ENCODE measurements at places on chromosomes 4 and X.

- no peak for DNase-seq
These were observed 191.8 kb downstream of the GPC3 start for GRCh38 chrX:133793626-133794025.

GRCh38 chr4:134628066-134628465 lies 426.5 kb upstream of the PABPC4L start:
- DNase-seq, result no peak

- no peak for DNase-seq
These were observed 96.0 kb upstream of the WDFY3 start for GRCh38 chr4:85062466-85062865.

DNA sequence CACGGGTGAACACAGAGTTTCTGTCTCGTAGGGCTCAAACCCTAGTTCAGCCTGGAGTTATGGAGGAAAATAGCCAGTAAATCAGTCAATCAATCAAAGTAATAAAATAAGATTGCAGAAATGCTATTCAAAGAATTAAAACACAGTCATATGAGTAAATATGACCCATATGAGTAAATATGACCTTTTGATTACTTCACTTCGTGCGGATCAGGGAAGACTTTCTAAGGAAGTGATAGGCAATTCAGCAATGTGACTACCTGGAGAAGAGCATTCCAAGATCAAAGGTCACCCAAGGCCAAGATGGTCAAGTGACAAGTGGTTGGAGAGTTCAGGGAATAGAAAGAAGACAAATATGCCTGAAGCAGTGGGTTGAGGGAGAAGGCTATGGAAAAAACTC lies 722.6 kb downstream of the ADGRL3 start:
- DNase-seq, result no peak

DNA sequence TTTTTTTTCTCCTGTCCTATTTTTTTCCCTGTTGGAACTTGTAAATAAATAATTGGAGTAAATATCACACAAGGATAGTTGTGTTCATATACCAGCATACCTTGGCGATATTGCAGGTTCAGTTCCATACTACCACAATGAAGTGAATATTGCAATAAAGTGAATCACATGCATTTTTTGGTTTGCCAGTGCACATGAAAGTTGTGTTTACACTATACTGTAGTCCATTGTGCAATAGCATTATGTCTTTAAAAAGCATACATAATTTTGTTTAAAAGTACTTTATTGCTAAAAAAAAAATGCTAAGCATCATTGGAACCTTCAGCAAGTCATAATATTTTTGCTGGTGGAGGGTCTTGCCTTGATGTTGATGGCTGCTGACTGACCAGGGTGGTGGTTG lies 88.6 kb downstream of the GSTCD start:
- no peak for DNase-seq

DNA sequence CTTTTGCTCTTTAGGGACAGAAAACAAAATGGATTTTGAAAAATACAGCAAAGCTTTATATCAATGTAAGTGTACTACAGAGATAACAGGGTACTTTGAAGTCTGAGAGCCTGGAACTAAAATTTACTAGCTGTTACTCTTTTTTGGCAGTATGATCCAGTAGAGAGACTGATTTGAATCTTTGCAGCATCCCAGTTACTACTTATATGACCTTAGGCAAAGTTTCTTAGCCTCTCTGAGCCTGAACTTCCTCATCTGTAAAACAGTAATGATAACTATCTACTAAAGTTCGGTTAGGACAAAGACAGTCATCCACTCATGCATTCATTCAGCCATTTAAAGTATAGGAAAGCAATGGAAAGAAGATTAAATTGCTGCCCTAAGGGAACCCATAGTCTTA lies 10.1 kb downstream of the BRWD3 start:
- no peak for DNase-seq

DNA sequence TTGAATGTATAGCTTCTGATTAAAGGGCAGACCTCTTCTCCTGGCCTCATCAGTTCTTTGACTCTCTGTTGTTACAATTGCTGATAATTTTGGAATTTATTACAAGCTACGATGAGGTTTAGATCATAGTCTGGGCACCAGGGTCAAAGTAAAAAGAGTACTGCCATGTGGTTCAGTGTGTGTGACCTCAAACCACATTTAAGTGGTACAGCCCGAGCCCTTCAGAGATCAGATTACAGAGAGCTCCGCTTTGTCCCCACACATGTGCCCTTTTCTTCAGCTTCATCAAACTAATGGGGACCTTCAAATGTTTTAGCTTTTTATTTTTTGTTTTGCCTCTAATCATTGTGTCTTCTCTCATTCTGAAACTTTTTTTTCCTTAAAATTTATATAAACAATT lies 37.1 kb downstream of the SPANXN2 start:
- no peak for DNase-seq

DNA sequence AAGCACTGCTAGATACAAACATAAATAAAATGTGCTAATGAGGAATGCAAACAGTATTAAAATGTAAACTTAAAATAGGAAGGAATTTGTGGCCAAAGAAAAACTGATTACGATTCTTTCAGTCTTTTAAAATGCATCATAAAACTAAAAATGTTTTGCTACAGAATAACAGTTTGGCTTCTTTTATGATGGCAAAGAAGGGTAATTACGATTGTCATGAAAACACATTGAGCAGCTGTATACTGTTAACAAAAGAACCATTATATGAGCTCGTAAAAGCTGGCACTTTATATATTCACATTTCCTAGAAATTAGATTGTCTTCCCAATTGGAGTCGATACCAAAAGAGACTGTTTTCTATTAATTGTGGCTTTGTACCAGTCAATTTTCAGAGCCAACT lies 290.4 kb downstream of the NR3C2 start:
- no peak for DNase-seq

- no peak for DNase-seq
These were observed 33.4 kb downstream of the ARHGEF6 start for GRCh38 chrX:136747003-136747986.

GRCh38 chr4:176034499-176034898 lies 31.1 kb upstream of the WDR17 start:
- peak; percentile 16 for DNase-seq

GRCh38 chrX:23333842-23334520 lies 668 bp upstream of the PTCHD1 start:
- no peak for DNase-seq

DNA sequence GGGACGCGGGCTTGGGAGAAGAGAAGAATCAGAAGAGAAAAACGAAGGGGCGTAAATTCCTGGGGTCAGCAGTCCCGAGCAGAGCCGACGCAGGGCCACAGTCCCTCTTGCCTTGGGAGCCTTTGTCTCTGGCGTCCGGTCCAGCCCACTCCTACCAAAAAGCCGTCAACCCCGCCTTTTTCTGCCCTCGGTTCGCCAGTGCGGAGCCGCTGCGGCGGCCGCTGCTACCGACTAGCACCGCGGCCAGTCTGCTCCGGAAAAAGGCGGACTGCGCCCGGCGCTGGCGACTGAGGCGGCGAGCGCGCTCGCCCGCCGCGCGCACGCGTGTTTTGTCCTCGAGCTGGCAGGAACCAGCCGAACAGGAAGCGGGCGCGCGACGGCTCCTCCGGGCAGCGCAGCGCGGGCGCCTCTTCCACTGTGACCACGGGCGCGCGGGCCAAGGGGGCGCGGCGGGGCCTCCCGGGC lies 502 bp downstream of the HNRNPDL start:
- DNase-seq, result no peak

DNA sequence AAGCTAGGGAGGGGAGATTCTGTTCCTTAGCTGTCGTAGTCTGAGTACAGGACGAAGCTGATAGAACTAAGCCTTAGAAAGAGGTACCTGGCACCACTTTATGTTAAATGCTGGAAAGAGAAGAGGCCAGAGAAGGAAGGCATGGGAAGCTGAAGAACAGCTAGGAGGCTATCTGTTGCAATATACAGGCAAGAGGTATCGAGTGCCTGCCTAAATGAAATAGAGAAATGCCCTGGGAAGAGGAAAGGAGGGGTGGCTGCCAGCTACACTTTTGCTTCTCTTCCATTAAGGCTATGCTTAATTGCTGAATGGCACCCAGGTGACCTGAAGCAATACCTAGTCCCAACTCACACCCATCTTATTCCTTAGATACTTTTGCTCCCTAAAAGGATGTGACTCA lies 380.4 kb upstream of the FGF13 start:
- no peak for DNase-seq

- DNase-seq, result no peak
These were observed 2246.0 kb downstream of the ARAP2 start for GRCh38 chr4:33998291-33998690.

DNA sequence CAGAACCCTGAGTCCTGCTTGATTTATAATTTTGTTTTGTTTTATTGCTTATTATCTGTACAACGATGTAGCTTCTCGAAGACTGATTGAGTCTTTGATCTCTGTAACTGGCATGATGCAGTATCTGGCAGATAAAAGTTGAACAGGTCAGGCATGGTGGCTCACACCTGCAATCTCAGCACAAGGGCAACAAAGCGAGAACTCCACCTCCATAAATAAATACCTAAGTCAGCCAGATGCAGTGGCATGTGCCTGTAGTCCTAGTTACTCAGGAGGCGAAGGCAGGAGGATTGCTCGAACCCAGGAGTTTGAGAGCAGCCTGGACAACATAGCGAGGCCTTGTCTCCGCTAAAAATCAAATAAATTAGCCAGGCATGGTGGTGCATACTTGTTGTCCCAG lies 15.7 kb upstream of the WDR19 start:
- no peak for DNase-seq

GRCh38 chrX:1661048-1661921 lies 46.4 kb downstream of the ASMT start:
- no peak for DNase-seq

DNA sequence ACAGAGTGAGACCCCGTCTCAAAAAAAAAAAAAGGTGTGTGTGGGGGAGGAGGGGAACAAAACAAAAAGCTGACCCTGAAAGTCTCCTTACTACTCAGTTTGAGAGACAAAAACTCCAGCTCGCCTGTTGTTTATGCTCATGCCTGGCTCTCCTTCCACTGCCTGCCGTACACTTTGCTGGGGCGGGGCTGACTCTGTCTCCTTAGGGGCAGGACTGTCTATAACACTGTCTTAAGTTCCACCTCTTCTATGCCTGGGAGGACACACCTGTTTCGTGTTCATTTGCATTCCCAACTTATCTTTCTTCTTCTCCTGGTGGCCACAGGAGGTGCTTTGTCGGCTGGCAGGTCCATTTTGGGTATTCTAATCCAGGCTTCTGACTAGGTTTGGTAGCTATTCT lies 81.4 kb downstream of the MTNR1A start:
- no peak for DNase-seq

DNA sequence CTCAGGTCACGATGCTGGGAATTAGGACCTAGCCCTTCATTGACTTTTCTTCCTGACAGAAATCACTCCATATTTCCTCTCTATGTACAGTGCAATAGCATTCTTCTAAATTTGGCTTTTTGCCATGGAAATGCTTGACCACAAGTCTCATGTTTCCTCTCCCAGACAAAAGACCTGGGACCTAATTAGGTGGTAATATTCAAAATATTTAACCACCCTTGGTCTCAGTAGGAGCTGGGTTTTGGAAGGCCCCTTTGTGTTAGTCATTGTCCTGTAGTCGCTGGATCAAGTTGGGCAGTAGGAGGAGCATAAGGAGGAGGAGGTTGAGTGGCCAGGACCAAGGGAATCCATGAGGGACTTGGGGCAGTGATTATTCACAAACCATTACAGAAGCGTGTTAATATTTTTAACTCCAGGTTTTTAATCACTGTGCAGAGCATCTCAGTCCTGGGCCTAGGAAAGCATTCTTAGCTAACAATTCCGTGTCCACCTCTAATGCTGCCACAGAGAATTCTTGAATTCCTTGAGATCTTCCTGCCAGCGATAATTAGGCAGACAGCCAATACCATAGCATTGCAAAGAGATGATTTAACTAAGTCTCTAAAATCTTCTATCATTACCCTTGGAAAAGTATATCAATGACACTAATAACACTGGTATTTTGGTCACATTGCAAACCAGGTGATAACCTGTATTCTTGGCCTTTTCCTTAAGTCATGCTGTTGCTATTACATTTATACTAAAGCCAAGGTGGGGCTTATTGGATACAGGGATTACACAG lies 25.0 kb upstream of the SHROOM4 start:
- DNase-seq, result peak; percentile 44

DNA sequence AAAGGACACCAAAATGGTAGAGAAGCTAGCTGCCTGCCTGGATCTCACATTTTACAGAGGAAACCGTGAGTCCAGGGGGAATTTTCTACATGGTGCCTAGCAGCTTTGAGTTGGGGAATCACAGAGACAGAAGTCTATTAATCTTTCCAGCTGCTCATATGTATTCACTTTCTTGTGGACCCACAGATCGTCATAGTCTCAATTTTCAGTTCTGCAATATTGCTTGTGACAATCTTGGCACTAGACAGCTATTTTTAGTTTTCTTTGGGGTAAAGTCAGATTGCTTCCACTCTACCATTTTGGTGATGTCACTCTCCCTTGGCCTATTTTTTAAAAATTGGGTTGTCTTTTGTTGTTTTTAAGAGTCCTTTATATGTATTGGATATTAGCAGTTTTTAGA lies 233.4 kb upstream of the STK26 start:
- DNase-seq, result no peak

GRCh38 chrX:24149351-24150050 lies at the start of gene ZFX:
ZFX (plus strand) TSS chrX:24149729; CDS start chrX:24172743, 23,014 bp downstream.
- DNase-seq, result no peak

DNA sequence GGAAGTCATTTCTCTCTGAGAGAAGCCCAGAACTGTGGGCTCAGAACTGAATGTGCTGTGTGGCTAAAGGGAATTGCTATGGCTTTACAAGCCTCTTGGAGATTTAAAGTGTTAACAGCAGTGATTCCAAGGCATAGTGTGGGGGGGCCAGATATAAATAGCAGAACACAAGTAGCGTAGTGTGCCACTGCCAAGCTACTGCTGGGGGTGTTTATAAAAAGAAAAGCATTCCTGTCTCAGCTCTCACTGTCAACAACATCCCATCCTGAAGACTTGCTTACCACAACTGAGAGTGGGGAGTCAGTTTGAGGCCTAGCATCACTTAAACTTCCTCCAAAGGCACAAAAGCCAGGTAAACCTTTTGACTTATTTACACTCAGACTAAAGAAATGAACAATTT lies at the start of gene ART3:
Gene ART3, plus strand, starts transcription at position 242 of the 400 bp plus-strand sequence. CDS start 1,181 bp downstream, outside the sequence.
- no peak for DNase-seq

GRCh38 chrX:7091923-7092322 lies 55.6 kb upstream of the STS start:
- no peak for DNase-seq

DNA sequence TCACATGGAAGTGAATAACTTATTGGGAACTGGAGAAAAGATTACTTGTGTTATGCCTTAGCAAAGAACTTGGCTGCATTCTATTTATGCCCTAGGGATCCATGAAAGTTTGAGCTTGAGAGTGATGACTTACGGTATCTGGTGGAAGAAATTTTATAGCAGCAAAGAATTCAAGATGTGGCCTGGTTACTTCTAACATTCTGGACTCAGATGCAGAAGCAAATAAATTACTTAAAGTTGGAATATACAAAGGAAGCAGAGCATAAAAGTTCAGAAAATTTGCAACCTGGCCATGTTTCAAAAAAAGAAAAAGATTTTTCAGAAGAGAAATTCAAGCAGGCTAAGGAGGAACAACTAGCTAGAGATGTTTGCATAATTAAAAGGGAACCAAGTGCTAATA lies 252.3 kb upstream of the WDFY3 start:
- no peak for DNase-seq
